ENCODE measurements at places on chromosomes 12 and 14. TPM values are rescaled to one million over a fixed set of nuclear protein-coding genes. Genes with fewer than 3 reads are reported as not detected.

GRIP1 gene
- 2.5 TPM for total RNA-seq

PAX9 gene
- total RNA-seq = 5.3 TPM

SAV1 gene
- 61.6 TPM for total RNA-seq

KRT82 gene
- total RNA-seq = not detected

TBC1D30 gene
- 6.2 TPM for total RNA-seq

KRT73 gene
- total RNA-seq = not detected

TMEM229B gene
- total RNA-seq = 2.9 TPM

RAN gene
- 223 TPM for total RNA-seq

SP7 gene
- total RNA-seq = 0.31 TPM

TEX22 gene
- total RNA-seq = 6.0 TPM

RITA1 gene
- 7.8 TPM for total RNA-seq

POTEM gene
- not detected for total RNA-seq

KRT78 gene
- total RNA-seq = not detected

TMEM19 gene
- 20.7 TPM for total RNA-seq

FZD10 gene
- 1.5 TPM for total RNA-seq

POMT2 gene
- 30.4 TPM for total RNA-seq

SMIM41 gene
- total RNA-seq = 12.4 TPM

MANSC4 gene
- total RNA-seq = not detected

PMCH gene
- not detected for total RNA-seq

SERPINA12 gene
- total RNA-seq = not detected

TBX5 gene
- not detected for total RNA-seq

SLC5A8 gene
- total RNA-seq = not detected

HSP90B1 gene
- 517 TPM for total RNA-seq

DICER1 gene
- 92.0 TPM for total RNA-seq

MOAP1 gene
- total RNA-seq = 22.9 TPM

C14orf132 gene
- total RNA-seq = 18.7 TPM

YEATS4 gene
- total RNA-seq = 17.5 TPM

DIABLO gene
- total RNA-seq = 29.4 TPM

CACNA1C gene
- total RNA-seq = 9.0 TPM

MIP gene
- not detected for total RNA-seq

TTC5 gene
- 19.9 TPM for total RNA-seq

ANKRD33 gene
- 0.76 TPM for total RNA-seq

HIF1A gene
- total RNA-seq = 123 TPM
